ENCODE measurements at places on chromosomes 4 and X.

GRCh38 chr4:5137226-5137625 is 85.9 kb downstream of the STK32B start:
- no peak for DNase-seq

GRCh38 chr4:124977045-124977444 is 264.5 kb upstream of the ANKRD50 start:
- no peak for DNase-seq

DNA sequence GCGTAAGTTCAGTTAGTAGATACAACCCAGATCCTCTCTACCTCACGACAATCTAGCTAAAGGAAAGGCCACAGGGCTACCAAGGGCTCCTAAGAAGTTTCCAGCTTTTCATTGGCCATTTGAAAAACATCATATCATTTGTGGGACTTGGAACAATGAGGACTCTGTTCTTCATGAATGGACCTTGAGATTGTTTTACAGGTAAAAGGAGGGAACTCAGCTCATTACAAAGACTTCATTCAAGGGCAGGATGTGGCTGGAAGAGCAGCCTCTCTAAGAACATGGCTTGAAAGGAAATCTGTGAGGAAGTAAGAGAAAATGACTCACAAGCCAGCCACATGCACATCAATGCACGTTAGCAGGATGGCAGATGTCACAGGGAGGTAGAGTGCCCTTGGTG is 105.9 kb upstream of the SLC7A11 start:
- DNase-seq = no peak

- DNase-seq = no peak
Observed at GRCh38 chrX:17527135-17527701, 152.2 kb downstream of the NHS start.

DNA sequence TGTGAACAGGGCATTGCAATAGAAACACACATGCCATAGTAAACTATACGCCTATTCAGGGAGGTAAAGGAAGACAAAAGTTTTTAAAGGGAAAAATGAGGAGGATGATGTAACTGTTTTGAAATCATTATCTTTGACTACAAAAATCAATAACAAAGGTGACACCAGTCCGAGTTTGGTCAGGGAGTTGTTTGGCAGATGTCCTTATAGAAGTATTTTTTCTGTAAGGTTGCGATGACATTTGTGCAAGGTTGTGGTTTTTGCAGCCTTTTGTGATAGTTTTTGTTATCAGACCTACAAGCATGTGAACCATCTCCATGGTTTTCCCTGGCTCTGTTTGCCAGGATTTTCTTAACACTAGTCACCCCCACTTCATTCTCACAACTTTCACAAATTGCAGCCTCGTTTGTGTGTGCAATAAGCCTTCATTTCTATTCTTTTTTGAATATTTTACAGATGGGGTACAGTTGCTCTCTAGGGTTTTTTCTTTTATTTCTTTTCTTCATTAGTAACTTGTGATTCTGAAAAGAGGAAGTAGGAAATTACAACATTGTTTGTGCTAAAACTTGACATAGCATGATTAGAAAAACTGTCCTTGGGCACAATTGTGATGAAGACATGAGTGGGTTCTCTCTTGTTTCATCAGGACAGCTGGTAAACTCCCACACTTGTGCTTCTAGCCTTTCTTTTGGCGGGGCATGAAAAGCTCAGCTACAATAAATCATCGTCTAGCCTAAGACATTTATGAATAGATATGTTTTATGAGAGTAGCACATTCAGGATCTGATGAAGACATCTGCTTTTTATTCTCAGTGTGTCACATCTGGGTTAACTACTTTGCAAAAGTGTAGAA is 60.2 kb upstream of the PNPLA4 start:
- no peak for DNase-seq

DNA sequence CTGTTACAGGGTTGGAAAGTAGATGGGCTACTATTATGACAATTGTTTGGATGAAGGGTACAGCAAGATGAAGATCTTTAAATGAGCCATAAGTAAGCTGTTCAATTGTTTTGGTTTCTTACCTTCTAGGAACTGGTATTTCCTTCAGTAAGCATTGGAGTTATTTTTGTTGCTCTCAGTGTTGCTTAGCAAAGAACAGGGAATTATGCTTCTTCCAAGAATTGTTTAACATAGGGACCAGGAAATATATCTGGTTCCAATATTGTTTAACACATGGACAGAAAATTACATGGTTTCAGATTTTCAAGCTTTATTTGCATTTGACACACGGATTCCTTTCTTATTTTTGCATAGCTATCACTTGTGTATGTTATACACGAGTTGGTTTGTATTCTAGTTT is 1999.0 kb downstream of the ARAP2 start:
- no peak for DNase-seq

DNA sequence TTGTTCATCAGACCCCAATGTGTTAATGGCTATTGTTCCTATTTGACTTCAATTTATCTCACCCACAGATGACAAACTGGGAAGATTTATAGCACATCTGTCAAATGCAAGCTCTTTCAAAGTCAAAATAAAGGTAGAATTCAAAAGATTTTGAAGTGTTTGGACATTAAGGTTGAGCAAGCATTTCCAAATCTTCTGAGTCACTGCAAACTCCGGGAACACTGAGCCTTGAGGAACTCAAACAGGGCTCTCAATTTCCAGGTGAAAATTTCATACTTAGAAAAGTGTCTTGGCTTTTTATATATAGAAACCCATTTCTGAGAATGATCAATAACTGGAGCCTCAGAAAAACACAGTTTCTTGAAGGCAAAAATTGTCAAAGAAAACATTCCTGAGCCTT is 199.5 kb upstream of the IGFBP7 start:
- DNase-seq = no peak

Measured in CD4-positive, alpha-beta T cell treated with Interleukin-6 for 4 hours (primary cell).